Dermis blood vessel endothelial cell (primary cell): ENCODE measurements at places on chromosomes 7 and 10.

- DNase-seq: no peak
Measured at GRCh38 chr10:23174074-23174976, 17.8 kb upstream of the PTF1A start.

DNA sequence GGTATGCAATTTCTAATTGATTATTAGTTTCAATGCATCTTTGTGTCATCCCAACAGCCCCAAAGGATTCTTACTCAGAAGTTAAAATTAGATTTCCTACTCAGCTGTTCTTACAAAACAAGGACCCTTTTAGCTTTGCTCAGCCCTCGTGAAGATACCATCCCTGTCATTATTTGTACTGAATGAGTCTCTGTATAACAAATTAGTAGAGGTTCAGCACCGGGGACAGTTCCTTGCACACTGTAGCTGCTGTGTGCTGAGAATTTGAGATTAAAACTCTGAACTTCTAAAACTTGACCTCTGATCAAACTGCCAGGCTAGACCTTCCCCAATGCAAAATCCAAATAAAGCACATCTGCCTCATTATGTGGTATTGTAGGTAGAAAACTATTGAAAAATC, 299.1 kb downstream of the LHFPL3 start:
- DNase-seq: peak; percentile 60

GRCh38 chr10:104479906-104480593, 126.4 kb downstream of the CFAP58 start:
- no peak for DNase-seq

- DNase-seq: no peak
Measured at GRCh38 chr10:126402721-126403695, 14.7 kb upstream of the ADAM12 start.

DNA sequence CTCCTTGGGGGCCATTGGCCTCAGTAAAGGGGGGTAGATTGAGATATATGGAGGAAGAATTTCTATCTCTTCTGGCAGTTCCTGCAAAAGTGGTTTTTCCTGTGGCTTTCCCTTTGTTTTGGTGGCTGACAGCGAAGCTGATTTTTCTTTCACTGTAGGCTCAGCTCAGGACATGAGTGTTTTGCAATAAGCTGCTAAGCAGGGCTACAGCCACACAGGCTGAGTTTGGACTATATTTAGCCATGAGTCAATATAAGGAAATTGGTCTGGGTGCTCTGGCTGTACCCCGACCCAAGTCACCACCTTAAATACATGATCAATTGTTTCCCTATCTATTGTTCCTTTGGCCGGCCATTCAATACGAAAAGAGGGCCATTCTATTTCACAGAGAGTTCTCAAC, 212.7 kb upstream of the KCND2 start:
- DNase-seq: no peak

DNA sequence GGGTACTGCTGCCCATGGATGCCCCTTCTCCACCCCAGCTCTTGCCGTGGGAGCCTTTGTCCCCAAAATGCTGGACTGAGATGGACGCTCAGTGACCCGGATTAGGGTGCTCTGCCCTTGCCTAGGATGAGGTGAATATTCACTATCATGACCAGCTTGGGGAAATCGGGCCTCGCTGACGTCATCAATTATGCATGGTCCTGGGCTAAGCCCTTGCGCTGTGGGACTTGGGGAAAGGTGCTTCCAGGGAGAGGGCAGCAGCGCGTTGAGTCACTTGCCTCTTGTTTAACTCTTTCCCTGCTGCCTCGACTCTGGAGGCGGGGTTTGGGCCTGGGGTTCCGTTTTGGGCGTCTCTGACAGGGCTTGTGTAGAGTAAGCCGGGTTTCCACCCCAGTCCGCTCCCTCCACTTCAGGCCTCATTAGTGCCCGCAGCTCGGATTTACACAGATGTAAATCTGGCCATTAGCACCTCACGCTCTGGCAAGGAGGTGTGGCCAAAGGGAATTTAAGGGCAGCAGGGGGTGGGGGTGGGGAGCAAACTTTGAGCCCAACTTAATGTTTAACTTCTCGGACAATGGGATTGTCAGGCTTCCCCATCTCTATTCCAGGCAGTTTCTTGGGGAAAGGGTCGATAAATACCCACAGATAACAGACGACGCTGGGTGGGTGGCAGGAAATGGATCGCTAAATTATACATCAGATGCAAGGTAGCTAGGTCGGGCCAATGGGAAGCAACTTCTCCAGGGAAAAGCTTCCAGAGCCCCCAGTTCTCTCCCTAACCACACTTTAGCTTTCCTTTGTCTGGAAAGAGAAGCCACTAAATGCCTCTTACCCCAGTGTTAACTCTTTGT, 51.3 kb upstream of the TCF7L2 start:
- DNase-seq: peak; percentile 50
